Activated naive CD8-positive, alpha-beta T cell treated with anti-CD3 and anti-CD28 coated beads, Interleukin-2, amount 50 U/mL, for 16 hours (primary cell): ENCODE measurements at places on chromosomes 13 and 19.
A peak's percentile ranks its signal among the peaks of the same experiment; 100 is the strongest.

DNA sequence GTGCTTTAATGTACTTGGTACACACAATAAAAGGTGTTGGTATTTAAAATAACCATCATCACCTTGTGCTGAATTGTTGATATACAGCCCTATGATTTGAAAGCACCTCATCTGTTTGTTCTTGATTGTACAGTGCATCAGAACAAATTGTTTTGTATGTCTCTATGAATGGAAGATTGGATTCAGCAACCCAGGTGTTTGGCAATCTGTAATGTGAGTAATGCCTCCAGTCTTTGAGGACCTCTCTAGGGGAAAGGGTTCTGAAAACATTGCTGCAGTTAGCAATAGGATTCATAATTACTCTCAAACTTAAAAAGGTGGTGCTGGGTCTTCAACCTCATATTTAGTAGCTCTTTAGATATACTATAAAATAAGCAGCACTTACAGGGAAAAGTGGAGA lies 341.8 kb downstream of the OXGR1 start:
- no peak for DNase-seq

GRCh38 chr13:85662186-85662585 lies 137.0 kb downstream of the SLITRK6 start:
- no peak for DNase-seq

DNA sequence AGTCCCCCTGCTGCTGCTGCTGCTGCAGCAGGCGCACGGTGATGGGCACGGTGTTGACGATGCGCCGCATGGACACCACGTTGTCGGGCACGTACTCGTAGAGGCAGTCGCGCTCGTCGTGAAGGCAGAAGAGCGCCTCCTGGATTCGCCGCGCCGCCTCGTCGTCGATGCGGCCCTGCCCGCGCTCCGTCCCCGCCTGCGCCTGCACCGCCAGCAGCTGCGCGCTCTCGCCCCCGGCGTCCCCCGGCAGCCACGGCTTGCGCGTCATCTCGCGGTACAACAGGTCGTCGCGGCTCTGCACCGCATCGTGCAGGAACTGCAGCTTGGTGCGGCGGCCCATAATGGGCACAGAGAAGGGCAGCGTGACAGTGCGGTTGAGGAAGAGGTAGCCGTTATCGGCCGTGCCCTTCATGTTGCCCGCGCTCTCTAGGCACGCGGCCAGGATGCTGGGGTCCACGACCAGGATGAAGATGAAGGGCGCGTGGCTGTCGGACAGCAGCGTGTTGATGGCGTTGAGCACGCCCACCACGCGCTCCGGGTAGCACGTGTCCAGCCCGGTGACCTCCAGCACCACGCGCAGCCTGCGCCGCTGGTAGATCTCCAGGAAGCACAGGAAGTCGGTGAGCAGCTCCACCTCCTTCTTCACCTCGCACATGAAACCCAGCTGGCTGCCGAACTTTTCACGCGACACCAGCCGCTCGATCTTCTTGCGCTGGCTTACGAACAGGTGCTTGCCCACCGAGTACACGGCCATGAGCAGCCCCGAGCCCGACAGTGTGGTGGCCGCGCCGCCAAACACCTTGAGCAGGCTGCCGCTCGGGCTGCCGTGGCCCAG lies 8.1 kb downstream of the NKPD1 start:
- no peak for DNase-seq

GRCh38 chr13:107375701-107376340 lies 807.9 kb upstream of the ARGLU1 start:
- DNase-seq = no peak

- DNase-seq = no peak
Observed at GRCh38 chr19:58361900-58362271, 665 bp downstream of the ZNF497 start.

GRCh38 chr19:44903602-44904425 lies 1.8 kb upstream of the APOE start:
- peak; percentile 56 for DNase-seq

DNA sequence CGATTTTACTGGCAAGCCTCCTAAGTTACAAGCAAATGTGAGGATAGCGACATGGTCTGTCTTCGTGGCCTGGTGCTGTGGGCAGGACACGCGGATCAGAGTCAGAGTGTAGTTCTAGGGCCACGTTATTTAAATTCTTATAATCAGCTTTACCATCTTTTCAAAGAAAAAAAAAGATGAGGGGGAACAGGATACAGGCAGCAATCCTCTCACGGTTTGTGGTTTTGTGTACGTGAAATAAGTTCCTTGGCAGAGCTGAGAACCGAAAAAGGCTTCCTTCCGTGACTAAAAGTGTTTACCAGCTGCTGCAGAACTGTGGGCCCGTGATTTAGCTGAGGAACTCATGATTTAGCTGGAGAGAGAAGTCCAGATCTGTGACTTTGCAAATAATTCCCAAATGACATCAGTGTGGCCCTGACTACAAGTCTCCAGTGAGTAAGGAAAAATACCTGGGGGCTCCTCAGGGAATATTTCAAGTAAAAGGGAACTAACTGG lies 27.2 kb downstream of the RCBTB2 start:
- DNase-seq = no peak

GRCh38 chr13:30985637-30986205 lies 53.3 kb downstream of the TEX26 start:
- DNase-seq = no peak

DNA sequence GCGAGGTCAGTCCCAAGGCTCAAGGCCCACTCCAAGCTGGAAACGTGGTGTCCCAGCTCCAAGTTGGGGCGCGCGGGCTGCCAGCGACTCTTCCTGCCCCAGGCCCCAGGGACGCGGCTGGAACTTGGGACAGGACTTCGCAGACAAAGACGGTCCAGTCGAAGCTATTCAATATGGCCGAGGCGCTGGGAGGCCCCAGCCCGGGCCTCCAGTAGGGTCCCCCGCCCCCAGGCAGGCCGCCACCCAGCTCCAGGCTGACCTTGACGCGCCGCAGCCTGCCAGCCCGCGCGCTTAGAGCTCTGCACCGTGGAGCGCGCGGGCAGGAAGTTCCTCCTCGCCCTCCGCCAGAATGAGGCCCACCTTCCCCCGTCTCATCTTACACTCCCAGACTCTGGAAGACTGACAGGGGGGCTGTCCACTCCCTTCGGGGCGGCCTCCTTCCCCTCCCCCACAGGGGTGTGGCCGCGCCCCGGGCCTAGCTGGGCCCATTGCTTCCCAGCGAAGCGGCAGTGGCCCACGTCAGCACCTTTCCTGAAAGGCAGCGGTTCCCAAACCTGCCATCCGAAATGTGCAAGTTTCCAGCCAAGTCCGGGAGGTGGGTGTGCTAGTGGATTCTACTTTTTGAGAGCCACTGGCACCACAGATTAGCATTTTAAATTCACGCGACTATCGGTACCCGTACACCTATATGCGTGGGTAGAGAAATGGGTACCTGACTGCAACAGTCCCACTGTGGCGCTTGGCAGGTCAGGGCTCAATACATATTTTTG lies at the start of gene CCDC8:
TSS of gene CCDC8 (minus strand) at position 303 of the 770 bp plus-strand sequence. CDS start 754 bp downstream, outside the sequence.
- DNase-seq = no peak

DNA sequence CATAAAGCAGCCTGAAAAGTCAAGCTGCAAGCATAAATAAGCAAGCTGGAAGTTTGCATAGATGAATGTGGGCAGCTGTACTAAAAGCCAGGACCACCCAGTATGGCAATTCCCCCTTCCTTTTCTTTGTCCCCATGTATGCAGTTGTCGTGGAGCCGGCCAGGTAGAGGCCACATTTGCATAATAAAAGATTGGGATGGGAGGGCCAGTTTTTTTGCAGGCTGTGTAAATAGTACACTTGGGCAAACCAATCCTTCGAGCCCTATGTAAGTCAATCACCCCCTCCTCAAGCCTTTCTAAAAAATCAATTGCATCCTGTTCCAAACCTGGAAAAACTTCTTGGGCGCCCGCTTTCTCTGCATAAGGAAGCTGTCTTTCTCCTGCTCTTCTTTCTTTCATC lies 13.1 kb upstream of the ZNF99 start:
- no peak for DNase-seq

GRCh38 chr13:98476106-98476505 lies 100.8 kb downstream of the STK24 start:
- peak; percentile 26 for DNase-seq

GRCh38 chr13:35617420-35617819 lies 140.9 kb upstream of the MAB21L1 start:
- no peak for DNase-seq

- DNase-seq = no peak
Observed at GRCh38 chr13:42255886-42256285, 16.1 kb upstream of the AKAP11 start.

- DNase-seq = no peak
Observed at GRCh38 chr19:54109651-54110050, 5.8 kb downstream of the TFPT start.

DNA sequence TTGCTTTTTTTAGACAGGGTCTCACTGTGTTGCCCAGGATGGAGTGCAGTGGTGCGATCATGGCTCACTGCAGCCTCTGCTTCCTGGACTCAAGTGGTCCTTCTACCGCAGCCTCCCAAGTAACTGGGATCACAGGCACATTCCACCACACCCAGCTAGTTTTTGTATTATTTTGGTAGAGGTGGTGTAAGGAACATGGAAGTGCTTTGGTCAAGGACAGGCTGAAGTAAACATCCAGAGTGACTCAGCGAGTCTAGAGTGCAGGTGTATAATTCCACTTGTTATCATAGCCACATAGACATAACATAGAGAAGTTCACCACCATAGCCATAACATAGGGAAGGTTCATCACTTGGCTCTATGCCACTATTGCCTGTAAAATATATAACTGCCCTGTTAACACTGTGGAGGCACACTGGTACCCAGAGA lies 98.6 kb downstream of the RBM26 start:
- no peak for DNase-seq

DNA sequence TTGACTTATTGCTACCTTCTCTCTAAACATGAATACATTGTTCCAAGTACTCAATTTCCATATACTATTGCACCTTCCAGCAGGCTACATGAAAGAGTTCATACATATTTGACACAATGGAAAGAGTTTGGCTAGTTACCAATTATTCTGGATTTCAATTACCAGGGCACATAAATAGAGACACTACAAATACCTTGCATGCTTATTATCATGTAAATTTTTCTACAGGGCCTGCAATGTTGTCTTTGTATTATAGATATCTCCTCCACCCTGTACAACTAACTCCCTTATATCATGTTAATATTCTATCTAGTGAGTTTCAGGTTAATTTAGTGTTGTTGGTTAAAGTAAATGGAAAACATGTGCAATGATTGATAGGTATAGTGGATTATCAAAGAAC lies 540.7 kb upstream of the SLITRK5 start:
- no peak for DNase-seq

DNA sequence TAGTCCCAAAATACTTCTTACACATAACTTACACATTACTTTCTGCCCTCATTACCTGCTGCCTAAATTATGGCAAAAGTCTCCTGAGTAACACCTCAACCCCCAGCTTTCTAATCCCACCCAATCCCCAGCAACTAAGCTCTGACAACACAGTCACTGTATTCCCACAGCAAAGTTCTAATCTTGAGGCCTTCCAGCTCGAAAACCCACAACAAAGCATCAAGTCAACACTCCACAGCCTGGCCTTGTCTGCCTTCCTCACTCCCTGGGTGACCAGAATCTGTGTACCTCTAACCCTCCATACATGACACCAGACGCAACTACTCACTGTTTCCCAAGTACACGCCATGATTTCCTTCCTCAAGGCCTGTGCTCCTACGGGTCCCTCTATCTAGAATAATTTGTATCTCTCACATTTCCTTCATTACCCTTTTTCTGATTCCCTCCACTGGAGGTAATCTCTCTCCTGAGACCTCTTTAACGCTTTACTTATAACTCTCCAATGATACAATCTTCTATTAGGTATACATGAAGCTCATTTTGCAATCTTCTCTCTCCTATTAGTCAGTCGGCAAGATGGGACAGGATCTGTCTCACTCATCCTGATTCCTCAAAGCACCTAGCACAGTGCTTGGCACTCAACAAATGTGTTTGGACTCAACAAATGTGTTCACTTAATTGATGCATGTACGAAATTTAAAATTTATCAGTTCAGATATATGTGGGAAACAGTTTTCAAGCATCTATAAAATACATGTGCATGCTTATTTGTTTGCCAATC lies 87.6 kb upstream of the DOCK9 start:
- DNase-seq = no peak

DNA sequence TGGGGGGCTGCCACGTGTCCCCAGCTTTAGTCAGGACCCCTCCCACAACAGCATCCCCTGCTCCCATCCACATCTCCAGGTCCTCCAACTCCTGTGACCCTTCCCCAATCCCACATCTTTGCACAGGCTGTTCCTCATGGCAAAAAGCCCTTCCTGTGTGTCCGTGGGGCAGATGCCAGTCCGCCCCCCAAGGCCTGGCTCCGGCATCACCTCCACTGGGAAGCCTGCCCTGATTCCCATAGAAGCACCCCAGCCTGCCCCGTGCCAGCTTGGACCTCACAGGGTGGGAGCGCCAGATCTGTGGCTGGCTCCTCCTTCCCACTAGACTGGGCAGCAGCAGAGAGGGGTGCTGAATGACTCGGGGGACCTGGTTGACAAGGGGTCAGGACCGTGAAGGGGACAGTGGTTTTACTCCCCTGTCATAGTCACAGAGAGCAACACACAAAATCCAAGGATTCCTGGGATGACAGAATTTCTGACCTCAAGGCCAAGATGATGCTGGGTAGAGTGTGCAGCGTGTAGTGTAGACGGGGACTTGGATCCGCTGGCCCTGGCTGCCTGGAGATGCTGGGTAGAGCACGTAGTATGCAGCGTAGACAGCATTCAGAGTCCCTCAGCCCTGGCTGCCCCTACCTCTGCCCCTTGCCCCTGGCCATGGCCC lies 13.3 kb downstream of the KLF2 start:
- no peak for DNase-seq
